Amniotic stem cell (primary cell): ENCODE measurements at places on chromosomes 1 and 21.

- no peak for DNase-seq
Observed at GRCh38 chr1:245648749-245649522, 494.2 kb downstream of the KIF26B start.

DNA sequence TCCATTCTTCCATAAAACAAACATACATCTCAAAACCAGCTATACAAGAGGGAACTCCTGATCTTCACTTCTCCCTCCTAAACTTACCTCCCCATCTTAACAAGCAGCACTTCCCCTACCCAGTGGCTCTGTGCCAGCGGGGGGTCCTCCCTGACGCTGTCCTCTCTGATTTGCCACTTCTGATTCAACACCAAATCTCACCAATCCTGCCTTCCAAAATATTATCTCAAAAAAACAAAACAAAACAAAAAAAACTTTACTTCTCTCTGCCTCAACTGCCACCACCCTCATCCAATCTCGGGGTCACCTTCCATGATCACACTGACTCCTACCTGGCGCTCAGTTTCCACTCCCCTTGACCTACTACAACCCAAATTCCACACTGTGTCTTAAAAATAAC lies 72.8 kb downstream of the SLC45A1 start:
- no peak for DNase-seq

DNA sequence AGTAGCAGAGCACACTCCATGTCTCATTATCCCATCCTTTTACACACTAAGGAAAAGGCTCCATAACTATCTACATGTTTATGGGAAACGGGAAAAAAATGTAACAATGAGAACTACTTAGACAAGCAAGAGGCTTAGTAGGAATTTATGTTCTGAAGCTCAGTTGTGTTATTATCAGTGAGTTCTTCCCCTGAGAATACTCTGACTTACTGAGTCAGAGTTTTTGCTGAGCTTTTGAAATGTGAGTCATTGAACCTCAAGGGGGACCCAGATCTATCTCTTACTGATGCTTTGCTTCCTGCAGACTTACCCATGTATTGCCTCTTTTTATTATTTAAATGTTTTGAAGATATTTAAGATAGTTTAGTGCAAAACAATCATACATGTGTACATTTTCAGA lies 20.1 kb downstream of the CFHR5 start:
- peak; percentile 60 for DNase-seq

DNA sequence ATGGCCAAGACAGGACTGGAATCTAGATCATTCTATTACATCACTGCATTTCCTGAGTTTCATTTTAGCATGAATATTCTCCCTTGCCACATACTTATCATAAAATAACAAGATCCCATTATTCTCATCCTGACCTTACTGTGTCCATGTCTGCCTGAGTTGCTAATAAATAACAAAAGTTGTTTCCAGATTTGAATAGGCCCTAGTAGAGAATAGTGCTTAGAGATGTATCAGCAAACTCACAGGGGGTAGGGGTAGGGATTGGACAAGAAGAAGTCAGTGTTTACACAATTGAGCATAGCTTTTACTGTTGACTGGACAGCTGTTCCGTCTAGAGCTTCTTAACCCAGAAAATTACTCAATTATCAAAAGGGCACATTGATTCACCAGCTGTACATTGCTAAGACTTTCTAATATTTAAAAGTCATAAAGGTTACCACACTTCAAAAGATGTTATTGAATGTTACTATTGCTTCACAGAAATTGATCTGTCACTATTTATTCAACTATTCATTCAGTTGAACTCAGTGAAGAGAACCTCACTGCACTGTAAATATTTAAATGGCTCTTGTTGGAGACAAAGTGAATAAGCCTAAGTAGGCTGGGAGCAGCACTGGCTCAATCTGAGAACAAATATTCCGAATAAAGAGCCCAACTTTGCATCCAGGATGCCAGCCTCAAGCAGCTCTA lies 121.9 kb downstream of the NRIP1 start:
- DNase-seq: no peak

GRCh38 chr1:248625971-248626370 lies 8.9 kb downstream of the OR2T11 start:
- no peak for DNase-seq

DNA sequence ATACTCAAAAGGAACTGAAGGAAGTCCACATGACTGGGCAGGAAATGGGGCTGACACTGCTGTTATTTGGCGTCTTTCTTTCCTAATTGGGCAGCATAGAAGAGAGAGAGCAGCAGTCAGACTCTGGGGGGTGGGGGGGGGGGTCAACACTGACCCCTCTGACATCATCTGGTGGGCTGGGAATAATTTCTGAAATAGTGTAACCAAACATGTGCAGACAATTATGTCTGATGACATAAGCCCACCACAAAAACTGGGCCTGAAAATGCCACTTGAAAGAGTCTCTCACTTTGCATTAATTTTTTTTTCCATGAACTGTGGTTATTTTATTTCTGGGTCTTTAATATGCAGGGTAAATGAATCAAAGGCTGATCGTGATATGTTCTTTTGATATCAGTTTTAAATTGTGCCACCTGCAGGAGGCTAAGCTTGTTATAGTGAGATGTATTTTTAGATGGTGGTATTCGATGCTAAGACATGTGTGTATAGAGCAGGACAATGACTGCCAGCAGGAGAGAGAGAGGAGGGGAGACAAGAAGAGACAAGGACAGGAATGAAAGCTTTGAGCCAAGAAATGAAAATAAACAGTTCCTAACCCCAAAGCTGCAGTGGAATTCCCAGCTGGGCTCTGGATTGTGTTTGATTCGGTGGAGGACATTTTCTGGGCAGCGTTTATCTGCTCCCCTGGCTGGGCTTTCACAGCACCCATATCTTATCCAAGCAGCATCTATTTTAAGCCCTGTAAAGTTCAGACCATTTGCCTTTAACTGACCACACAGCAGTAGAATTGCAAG lies 264.7 kb downstream of the PBX1 start:
- no peak for DNase-seq

GRCh38 chr1:119101563-119101962 lies 38.9 kb downstream of the WARS2 start:
- DNase-seq: no peak

- DNase-seq: no peak
Observed at GRCh38 chr1:119347858-119348257, 20.7 kb upstream of the HAO2 start.

- no peak for DNase-seq
Observed at GRCh38 chr1:192376374-192376773, 59.6 kb downstream of the RGS21 start.

- no peak for DNase-seq
Observed at GRCh38 chr1:226908913-226909312, 31.2 kb upstream of the COQ8A start.

DNA sequence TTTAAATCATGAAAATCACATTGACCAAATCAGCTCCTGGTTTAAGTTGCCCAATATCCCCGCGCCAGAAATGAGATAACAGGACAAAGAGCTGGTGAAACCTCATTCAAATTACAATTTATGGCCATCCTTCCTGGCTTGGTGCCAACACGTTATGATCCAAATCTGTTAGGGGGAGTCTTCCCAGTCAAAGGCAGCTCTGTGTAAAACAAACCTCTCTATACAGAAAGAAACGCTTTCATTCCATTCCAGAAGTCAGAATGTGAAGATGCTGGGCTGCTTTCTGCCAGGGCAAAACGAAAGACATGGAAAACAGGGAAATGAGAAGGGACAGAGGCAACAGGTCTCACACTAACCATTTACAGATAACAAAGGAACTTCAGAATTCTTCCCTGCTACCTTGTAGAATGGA lies 53.5 kb upstream of the TIAM1 start:
- no peak for DNase-seq

DNA sequence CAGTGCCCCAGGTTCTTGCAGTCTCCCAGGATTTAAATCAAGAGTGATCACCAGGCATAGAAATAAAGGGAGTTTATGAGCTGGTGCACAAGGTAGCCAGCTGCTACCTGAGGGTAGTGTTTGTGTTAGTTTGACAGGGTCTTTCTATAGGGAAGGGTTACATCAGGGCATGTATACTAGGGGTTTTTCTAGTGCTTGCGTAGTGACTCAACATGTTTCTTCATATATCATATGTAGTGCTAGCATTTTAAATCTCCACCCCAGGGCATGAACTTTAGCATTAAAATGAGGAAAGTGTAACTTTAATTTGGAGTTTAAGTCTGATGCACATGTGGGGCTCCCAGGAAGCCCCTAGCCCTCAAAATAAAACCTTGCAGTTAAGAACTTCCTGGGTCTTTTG lies 86.5 kb upstream of the TNR start:
- no peak for DNase-seq

GRCh38 chr1:96076589-96076988 lies 645.0 kb upstream of the PTBP2 start:
- no peak for DNase-seq

DNA sequence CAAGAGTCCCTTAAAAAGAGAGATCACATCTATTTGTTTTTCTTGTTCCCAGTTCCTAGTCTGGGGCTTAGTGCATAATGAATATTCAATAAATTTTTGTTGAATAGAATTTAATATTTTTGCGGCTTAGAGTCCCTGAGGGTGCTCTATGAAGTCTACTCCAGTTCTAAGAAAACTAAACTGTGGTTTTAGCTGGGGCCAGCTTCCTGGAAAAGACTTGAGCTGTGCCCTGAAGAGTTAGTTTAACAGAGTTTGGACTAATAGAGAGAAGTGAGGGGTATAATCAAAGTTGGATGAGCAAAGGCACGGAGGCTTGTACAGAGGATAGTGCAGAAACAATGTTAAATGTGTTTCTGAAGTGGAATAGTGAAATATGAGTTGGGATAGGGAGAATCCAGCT lies 168.9 kb downstream of the FASLG start:
- no peak for DNase-seq

GRCh38 chr1:145979746-145980456 lies 15.4 kb downstream of the POLR3GL start:
- no peak for DNase-seq

DNA sequence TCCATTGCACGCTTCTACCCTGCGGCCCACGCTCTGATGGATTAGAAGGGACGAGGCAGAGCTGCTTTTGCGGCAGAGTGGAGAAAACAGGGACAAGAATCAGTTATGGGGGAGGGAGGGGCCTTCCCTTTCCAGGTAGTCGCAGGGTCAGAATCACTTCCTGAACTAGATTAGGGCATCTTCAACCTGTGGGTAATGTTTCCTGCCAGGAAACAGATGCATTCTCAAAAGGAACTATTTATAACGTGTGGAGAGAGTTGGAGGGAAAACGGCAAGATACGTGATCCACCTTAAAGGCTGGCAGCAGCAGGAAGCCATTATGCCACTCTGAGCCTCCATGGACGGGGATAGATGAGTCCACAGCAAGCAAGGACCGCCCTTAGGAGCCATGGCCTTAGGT lies 59.9 kb upstream of the CNTN2 start:
- DNase-seq: no peak

DNA sequence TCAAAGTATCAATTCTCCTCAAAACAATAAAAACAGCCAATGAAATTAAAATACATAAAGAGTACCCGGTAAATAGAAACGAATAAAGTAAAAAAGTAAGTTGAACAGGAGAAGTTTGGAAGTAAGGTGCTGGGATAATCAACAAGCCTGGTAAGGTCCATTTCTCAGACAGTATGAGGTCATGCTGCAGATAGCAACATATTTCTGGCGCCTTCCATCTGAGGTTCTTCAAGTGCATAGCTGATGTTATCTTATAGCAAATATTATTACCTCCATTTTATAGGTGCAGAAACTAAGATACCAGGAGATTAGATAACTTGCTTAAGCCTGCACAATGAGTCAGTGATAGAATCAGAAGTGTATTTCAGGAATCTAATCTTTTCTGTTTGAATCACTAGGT lies 23.7 kb upstream of the CEP350 start:
- no peak for DNase-seq

GRCh38 chr1:70778934-70779333 lies 268.7 kb downstream of the PTGER3 start:
- no peak for DNase-seq
